ENCODE measurements at places on chromosomes 13 and 19.

GRCh38 chr19:57103573-57104277 is 16.1 kb upstream of the USP29 start:
- DNase-seq: peak; percentile 84

- no peak for DNase-seq
Measured at GRCh38 chr19:18982669-18983068, 41.7 kb upstream of the HOMER3 start.

- no peak for DNase-seq
Measured at GRCh38 chr13:42123600-42123999, 75.2 kb downstream of the DGKH start.

GRCh38 chr19:3516675-3517207 is 10.6 kb downstream of the FZR1 start:
- peak; percentile 98 for DNase-seq

DNA sequence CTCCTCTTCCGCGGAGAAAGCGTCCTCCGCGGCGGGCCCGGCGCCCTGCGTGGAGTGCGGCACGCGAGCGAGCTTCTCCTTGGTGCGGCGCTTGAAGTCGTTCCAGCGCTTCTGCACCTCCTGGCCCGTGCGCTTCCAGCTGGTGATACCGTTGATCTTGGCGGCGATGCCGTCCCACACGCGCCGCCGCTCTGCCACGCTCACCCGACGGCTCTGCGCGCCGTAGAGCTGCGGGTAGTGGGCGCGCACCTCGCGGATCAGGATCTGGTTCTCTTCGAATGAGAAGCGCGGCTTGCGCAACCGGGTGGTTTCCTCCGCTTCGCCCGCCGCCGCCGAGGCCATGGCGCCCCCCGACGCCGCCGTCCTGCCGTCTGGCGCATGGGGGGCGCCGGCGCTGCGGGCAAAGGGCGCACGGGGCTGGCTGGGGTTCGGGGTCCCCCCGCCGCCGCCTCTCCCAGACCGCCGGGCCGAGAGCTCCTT is 941 bp downstream of the MYPOP start:
- no peak for DNase-seq

GRCh38 chr19:54463531-54464043 is at the start of gene LENG9:
TSS of gene LENG9 (minus strand) at chr19:54463778. CDS start at chr19:54463526, 252 bp downstream.
- DNase-seq: no peak

GRCh38 chr13:36297366-36298338 is at the start of gene CCDC169:
TSS of gene CCDC169 (minus strand) at chr13:36297814. CDS start at chr13:36297719, 95 bp downstream.
- peak; percentile 3 for DNase-seq

DNA sequence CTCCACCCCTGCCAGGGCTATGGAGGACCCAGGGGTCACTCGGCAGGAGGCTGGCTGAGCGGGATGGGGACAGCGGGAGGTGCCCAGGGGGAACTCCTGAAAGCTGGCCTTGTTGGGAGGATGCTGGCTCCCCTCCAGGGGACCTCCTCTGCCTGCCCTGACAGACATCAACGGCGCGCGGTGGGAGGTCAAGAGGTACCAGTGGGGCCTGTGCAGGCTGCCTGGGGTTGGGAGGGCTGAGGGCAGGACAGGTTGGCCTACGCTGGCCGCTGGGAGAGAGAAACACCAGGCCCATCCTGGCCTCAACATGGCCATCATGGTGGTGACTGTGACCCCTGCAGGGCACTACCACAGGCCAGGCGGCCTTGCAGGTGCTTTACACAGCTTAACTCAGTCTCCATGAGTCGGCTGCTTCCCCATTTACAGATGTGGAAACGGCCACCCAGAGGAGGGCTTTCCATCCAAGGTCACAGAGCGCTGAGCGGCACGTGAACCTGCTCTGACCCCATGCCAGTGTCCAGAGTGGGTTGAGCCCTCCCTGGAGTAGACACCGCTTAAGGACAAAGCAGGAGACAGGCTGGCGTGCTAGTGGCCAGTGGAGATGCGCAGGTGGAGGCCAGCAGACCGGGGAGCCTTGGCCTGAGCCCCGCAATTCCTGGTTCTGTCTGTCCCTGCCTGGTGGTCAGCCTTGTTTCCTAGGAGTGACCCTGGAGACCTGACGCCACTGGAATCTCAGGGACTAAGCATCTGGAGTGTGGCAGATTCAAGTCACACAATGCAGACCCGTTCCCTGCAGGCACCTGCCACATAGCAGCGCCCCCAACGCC is 27.6 kb downstream of the CEBPG start:
- no peak for DNase-seq

- no peak for DNase-seq
Measured at GRCh38 chr19:29712744-29713516, 2.1 kb downstream of the C19orf12 start.

DNA sequence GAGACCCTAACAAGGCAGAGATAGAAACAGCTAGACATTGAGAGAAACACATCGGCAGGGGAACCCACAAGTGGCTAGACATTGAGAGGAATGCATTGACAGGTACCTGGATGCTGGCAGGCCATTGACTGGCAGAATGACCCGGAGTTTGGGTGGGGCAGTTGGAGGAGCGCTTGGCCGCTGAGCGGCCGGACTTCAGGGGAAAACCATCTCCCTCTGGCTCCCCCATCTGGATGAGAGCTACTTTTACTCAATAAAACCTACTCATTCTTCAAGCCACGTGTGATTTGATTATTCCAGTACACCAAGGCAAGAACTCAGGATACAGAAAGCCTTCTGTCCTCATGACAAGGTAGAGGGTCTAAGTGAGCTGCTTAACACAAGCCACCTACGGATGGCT is 473.4 kb downstream of the SLITRK5 start:
- no peak for DNase-seq

DNA sequence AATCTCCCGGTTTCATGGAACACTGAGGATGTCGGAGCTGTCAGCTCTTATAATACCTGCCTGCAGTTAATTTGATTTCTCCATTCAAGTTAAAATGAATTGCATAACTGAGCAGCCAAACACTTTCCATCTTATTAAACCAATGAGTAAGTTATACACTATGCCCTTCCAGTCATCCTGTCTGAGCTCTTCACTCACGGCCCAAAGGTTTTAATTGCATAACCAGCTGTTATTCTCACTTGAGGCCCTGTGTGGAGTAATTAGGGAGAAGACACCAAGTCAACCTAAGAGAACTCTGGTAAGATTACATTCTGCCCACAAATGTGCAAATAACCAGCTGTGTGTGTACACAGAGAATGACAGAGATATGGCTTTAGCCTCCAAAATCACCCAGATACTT is 303.5 kb downstream of the TBC1D4 start:
- DNase-seq: no peak

GRCh38 chr19:15316498-15316897 is 15.8 kb downstream of the BRD4 start:
- peak; percentile 69 for DNase-seq

- no peak for DNase-seq
Measured at GRCh38 chr13:50732712-50733111, 110.8 kb downstream of the DLEU7 start.

DNA sequence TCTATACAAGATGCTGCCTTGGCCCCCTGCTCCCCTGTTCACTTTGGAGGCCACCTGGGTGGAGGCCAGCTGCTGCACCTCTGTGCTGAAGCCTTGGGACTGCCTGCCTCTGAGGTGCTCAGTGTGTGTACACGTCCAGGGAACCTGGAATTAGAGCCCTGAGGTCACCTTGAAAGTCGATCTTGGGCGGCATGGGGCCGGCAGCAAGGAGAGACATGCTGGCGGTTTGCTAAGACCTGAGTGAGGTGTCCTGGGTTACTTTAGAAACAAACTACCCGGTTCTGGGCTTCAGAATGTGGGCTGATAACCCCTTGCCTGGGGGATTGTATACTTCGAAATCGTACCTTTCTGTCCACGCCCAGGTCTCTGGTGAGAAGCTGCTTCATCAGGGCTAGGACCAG is 25.5 kb downstream of the TSSK6 start:
- peak; percentile 37 for DNase-seq

DNA sequence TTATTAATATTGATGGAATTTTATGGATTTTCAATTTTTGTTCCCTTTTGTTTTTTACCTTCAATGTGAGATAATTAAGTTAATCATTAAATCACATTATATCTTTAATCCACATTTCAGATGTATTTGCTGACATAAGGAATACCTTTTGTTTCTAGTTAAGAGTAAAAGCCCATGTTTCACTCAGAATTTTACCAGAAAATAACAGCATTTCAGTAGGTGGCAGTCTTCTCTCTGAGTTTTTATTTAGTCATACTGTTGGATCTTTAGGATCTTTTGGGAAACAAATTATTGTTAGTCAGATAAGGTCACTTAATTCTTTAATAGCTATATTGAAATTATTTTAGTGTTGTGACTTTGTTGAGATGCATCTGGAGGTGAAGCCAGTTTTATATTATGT is 67.9 kb downstream of the NDFIP2 start:
- no peak for DNase-seq

- DNase-seq: peak; percentile 88
Measured at GRCh38 chr19:1455002-1455335, 5.0 kb downstream of the APC2 start.

DNA sequence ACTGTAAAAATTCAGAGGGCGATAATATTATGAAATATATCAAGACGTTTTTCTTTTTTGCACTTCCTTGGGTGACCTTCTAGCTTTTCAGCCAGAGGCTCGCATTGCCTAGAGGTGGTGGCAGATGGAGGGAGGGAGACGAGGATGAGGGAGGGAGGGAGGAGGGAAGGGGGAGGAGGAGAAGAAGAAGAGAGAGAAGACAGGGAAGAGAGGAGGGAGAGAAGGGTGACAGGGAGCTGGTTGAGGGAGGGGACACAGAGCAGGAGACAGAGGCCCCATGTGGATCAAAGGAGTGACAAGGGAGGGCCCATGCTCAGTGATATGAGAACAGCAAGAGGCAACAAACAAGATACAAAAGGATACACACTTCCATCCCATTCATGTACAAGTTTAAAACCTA is 8.0 kb upstream of the KCTD15 start:
- no peak for DNase-seq

GRCh38 chr19:39765091-39766076 is 13.3 kb upstream of the LEUTX start:
- DNase-seq: peak; percentile 38

DNA sequence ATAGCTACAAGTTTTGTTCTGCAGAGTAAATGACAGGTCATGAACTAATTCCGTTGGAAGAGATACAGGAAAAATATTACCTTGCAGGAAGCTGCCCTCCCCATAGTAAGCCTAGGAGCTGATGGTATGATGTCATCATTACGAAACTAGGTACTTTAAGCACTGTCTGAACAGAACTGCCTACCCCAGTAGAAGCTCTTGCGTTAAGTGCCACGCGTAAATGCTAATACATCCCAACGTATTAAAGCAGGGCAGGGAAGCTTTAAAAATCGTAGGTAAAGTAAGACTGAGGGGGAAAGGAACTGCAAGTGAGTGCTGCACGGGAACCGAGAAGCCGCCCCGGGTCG is 572 bp downstream of the UGGT2 start:
- DNase-seq: peak; percentile 71

DNA sequence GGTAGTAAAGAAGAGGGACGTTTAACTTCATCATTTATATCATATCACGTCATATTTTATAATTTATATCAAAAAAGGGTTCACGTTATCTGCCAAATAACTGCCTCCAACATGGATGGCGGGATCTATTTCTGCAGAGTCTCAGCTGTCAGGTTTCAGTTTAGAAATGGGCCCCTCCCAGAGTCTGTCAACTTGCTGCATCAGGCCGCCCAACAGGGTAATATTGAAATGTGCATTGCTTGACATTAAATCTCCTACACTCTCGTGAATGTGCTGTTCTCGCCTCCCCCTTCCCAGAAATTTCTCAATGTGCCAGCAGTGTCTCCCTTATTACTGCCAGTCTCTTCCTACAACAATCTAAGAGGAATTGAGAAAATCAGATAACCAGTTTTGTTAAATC is 96.9 kb downstream of the TRPC4 start:
- DNase-seq: no peak

DNA sequence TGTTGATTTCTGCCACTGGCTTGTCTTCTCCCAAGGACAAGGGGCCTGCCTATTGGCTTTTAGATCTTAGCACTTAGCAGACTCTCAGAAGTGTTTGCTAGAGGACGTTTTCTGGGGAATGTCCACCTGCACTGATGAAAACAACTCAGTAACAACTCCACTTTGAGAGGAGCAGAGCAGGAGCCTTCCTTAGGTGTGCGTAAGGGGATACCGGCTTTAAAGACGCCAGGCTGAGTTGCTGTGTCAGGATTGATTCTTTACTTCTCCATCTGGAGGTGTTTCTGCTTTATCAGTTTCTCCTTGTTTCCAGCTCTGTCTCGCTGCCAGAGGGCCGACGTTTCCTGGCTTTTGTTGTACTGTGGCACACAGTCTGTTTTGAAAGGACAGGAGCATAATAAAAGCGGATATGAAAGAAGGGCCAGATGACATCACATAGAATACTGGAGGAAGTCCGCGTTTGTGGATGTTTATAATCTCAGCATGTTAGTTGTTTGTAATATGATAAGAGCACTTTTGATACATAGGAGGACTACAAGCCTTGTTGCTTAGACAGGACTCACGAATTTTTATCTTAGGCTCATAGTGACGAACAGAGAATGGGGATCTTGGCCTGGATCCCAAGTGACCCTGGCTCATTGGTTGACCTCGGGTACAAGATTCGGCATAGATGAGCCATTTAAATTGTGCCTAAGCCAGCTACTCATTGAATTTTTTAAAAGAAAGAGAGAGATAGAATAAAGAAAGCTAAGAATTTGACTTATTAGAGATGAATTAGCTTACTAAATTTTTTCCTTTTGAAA is 34.6 kb downstream of the COL4A2 start:
- no peak for DNase-seq

- no peak for DNase-seq
Measured at GRCh38 chr13:64020126-64020525, 2604.5 kb upstream of the PCDH20 start.

DNA sequence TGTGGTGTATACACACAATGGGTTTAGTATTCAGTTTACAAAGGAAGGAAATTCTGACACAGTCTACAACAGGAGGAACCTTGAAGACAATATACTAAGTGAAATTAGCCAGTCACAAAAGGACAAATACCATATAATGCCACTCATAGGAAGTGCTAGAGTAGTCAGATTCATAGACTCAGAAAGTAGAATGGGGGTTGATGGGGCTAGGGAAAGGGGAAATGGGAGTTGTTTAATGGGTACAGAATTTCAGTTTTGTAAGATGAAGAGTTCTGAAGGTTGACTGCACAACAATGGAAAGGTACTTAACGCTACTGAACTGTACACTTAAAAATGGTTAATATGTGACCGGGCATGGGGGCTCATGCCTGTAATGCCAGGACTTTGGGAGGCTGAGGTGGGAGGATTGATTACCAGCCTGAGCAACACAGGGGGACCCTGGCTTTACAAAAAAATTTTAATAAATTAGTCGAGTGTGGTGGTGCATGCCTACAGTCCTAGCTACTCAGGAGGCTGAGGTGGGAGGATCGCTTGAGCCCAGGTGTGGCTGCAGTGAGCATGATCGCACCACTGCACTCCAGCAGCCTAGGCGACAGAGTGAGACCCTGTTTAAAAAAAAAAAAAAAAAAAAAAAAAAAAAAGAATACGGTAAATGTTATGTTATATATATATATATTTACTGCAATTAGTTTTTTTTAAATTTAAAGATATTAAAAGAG is 45.0 kb downstream of the SLC15A1 start:
- DNase-seq: no peak

- no peak for DNase-seq
Measured at GRCh38 chr19:32453736-32454135, 48.2 kb downstream of the DPY19L3 start.

- DNase-seq: no peak
Measured at GRCh38 chr19:1163283-1163933, 10.7 kb downstream of the SBNO2 start.

GRCh38 chr13:46143184-46143701 is 38.4 kb upstream of the CPB2 start:
- DNase-seq: no peak

All from NAMALWA (cell line).